ENCODE measurements at places on chromosomes 12 and 14. TPM values are rescaled to one million over a fixed set of nuclear protein-coding genes. Genes with fewer than 3 reads are reported as not detected.

DNA sequence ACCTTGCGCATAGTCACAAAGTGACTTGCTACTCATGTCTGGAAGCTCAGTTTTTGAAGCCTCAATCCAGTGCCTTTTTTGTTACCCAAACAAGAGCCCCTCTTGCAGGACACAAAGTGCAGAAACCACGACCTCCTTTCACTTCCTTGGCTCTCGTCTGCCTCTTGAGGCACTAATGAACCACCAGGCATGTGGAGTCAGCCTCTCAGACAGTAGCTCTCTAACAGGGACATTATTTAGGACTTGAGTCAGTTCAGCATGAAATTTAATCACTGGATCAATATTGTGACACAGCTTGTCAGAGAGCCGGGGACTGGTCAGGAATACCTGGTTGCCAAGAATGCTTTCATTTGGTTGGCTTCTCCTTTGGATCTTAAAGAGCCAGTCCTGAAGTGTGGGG lies 46.7 kb downstream of the HSPB8 start:
- no peaks in the 10 kb centered on the region for H3K27me3 ChIP-seq
- no peak overlapping the region for H3K27ac ChIP-seq
- no peaks in the 10 kb centered on the region for H3K36me3 ChIP-seq
- no peak for DNase-seq

GMPR2 gene
- 29.8 TPM for total RNA-seq

DNA sequence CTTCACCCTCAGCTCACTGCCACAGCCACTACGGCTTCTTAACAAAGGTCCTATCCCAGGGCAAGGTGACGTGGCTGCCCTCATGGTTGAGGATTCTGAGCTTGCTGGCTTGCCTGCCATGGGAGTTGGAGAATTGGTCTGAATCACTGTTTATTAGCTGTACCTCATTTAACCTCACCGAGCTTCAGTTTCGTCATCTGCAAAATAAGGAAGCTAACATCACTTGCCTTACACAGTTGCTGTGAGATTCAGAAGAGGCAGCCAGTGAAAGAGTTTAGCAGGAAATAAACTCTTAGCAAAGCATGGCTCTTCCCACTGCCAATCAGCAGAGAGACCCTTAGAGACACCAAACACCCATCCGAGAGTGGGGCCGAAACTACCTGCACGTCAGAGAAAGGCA lies 90.1 kb upstream of the KCNA1 start:
- no peak for DNase-seq
- H3K27ac ChIP-seq = no peak overlapping the region
- H3K4me1 ChIP-seq = no peaks in the 10 kb centered on the region
- no peaks in the 10 kb centered on the region for H3K36me3 ChIP-seq
- no peaks in the 10 kb centered on the region for H3K27me3 ChIP-seq

- no peak for DNase-seq
- H3K36me3 ChIP-seq = no peaks in the 10 kb centered on the region
- no peak overlapping the region for H3K4me3 ChIP-seq
- no peaks in the 10 kb centered on the region for H3K27me3 ChIP-seq
- no peaks in the 10 kb centered on the region for H3K4me1 ChIP-seq
Measured at GRCh38 chr14:56195704-56196103, 77.5 kb downstream of the PELI2 start.

- no peak within 1 kb of the TSS for H3K27ac ChIP-seq
- H3K27me3 ChIP-seq = peaks cover 15% of the 10 kb centered on the region
- no peak for DNase-seq
- H3K4me3 ChIP-seq = no peak within 1 kb of the TSS
- no peaks in the 10 kb centered on the region for H3K4me1 ChIP-seq
Measured at GRCh38 chr12:45050751-45051571, at the start of gene DBX2. Gene DBX2 (minus strand): TSS chr12:45051099. CDS start chr12:45050927, 172 bp downstream.

- H3K4me1 ChIP-seq = no peaks in the 10 kb centered on the region
- no peak overlapping the region for H3K4me3 ChIP-seq
- DNase-seq = no peak
- no peak overlapping the region for H3K27ac ChIP-seq
Measured at GRCh38 chr14:98736701-98737338, 535.2 kb downstream of the BCL11B start.

Data from right lobe of liver (tissue), 6 donors.